Right hindlimb (tissue), 1 donor: ENCODE measurements at places on chromosomes 6 and 20.

DNA sequence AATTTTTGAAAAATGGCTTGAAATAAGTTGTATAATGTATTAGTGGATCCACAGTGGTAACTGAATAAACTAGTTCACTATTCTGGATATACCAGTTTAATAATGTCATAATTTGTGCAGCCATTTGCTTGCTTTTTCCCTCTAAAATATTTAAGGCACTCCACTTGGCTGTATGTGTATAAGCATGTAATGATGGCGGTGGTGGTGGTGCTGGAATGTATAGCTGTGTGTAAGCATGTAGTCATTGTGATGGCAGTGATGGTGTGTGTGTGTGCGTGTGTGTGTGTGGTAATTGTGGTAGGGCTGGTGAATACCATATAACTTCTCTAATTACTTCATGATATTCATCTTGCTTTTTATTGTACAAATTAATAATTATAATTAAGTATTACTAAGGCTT lies 89.2 kb upstream of the HIVEP1 start:
- DNase-seq: no peak

GRCh38 chr20:48492715-48493070 lies 335.1 kb downstream of the PREX1 start:
- no peak for DNase-seq

DNA sequence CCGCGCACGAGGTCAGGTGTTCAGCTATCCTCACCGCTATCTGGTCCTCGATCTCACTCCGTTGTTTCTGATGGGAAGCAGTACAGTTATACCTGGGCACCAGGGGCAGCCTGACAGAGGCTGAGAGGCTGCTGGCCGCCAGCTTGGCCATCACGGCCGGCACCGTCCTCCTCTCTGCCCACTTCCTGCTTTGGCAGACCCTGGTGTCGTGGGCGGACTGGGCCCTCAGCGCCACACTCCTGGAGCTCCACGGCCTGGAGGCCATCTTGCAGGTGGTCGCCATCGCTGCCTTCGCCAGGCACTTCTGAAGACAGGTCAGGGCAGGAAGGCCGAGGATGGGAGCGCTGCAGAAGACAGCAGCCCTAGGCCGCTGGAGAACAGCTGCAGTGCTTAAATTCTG lies 35.2 kb downstream of the NHSL1 start:
- no peak for DNase-seq

DNA sequence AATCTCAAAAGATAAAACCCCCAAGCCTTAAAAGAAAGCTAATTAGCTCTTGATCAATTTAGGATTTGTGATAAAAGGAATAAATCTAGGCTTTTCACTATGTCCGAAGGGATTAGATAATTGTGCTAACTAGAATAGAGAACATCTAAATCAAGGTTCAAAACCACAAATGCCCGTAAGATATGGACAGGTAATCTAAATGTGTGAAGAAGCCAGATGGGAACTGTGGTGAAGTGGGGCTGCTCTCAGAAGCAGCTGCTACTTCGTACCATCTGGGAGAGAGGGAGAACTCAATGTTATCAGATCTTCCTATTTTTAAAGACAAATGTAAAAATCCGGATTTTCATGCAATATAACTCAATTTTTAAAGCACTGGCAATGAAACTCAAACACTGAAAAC lies 44.2 kb downstream of the NCOA6 start:
- DNase-seq: no peak
